Activated CD4-positive, alpha-beta T cell treated with anti-CD3 and anti-CD28 coated beads, Interleukin-2, amount 50 U/mL, for 1 hour (primary cell): ENCODE measurements at places on chromosomes 4 and X.

DNA sequence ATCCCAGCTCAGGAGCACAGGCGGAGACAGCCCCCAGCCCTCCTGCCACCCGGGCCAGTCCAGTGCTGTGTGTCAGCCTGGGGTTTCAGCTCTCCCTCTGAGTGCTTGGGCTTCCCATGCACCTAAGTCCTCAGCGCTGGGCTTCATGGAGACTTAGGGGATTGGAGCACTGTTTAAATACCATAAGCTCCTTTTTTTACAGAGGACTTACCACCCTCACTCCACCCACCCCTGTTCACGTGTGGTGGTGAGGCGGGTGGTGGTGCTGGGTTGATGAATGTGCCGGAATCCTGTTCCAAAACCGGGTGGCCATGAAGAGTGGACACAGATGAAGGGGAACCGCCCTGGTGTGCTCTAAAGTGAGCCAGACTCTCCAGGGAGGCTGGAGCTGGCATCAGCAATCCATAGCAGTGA lies 66.9 kb downstream of the PSAPL1 start:
- DNase-seq: no peak

- no peak for DNase-seq
Observed at GRCh38 chrX:17415242-17415810, 40.3 kb downstream of the NHS start.

DNA sequence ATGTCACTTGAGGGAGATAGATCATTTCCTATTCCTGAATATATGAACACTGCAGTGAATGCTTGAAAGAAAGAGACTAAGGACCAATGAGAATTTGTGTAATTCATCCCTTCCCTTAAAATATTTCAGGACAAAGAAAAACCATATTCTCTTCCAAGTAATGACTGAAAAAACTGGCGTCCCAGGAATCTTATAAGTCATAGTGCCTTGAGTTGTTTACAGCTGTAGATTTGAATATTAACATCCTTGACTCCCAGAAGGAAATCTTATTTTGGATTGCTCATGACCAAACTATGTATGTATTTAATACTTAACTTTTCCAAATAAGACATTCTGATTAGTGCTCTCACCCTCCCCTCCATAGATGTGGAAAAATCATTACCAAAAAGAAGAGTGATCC lies 55.5 kb downstream of the CLDN22 start:
- DNase-seq: no peak

- DNase-seq: no peak
Observed at GRCh38 chr4:86569103-86569870, 24.8 kb upstream of the PTPN13 start.

GRCh38 chr4:41136456-41136855 lies 77.9 kb downstream of the APBB2 start:
- DNase-seq: no peak

- DNase-seq: no peak
Observed at GRCh38 chr4:56050625-56051024, 101.9 kb downstream of the CEP135 start.

- no peak for DNase-seq
Observed at GRCh38 chrX:12685541-12685940, 105.7 kb upstream of the PRPS2 start.

DNA sequence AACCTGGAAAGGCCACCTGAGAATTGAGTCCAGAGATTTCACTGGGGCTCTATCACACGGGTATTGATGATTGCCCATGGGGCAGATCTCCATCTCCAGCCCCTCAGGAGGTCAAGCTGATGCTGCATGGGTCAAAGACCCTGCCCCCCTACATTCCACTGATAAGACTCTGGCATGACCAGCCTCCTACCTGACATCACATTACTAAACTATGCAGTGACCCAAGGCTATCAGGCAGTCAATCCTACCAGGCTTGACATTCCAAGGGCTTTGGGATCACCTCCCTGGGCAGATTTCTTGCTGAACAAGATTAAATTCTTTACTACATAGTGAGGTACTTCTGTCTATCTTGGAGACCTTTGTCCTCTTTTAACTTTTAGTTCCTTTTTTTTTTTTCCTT lies 192.7 kb upstream of the STS start:
- no peak for DNase-seq

GRCh38 chr4:1210241-1210841 lies 38.0 kb upstream of the SPON2 start:
- DNase-seq: no peak

DNA sequence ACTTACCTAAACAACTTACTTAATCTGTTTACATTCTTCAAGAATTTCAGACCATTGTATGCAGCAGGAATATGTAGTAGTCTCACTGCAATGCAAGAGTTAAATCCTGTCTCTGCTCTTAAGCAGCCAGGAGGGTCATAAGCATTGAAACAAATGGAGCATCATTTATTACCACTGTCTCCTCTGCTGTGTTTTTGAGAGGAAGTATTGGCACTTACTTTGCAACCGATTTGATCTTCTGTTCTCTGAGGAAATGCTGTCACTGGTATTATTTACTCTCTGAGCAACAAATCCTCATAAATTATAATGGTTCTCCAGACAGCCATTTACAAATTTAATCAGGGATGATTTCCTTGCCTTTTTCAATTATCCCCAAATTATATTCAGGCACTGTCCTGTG lies 1367.1 kb downstream of the STIM2 start:
- no peak for DNase-seq

DNA sequence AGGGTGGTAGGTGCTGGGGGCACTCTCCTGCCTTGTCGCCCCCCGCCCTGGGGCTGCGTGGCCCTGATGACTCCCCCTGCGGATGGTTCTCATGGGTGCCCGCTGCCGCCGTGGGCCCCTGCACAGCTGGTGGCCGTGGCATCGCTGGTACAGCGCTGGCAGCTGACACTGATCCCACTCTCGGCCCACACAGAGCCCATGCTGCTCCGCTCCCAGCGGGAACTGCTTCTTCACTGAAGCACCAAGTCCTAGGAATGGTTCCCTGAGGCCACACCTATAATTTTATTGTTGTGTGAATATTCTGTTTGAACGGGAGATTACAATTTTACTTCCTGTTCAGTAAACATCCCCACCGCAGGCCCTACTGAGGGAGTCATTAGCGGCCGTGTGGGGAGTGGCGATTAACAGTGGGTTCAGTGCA lies 138.6 kb upstream of the NKX1-1 start:
- DNase-seq: no peak

- DNase-seq: no peak
Observed at GRCh38 chr4:134531013-134531412, 329.4 kb upstream of the PABPC4L start.

- no peak for DNase-seq
Observed at GRCh38 chrX:1341545-1342184, 5.1 kb downstream of the IL3RA start.

DNA sequence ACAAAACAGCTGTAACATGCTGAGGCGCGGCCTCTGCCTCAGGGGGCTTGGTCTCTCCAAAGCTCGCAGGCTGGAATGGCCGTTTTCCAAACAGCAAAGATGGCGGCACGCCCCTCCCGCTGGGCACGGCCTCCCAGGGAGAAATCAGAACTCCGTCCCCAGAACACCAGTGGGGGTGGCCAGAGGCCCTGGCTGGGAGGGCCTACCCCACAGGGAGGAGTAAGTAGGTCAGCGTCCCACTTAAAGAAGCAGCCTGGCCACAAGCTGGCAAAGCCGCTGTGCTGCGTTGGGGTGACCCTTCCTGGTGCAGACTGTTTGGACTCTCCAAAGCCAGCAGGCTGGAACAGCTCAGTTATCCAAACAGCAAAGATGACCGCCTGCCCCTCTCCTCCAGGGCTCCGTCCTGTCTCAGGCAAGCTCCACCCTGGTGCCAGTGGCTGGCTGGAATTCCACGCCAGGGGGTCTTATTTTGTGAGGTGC lies 862.8 kb downstream of the TRIML1 start:
- DNase-seq: no peak

DNA sequence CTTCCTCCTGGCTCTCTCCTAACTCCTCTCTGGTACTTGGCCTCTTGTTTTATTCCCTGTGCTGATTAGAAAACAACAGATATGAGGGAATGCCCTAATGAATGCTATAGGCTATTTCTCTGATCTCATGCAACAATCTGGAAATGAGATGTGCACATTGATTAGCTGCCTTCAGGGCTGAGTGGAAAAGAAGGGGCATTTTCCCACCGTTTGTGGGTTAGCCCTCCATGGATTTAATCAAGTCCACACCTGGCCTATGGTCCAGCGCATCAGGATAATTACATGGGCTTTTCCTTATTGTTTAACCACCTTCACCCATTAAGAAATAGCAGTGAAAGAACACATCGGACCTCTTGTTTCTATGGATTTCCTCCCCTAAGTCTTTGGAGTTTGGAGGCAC lies 70.0 kb downstream of the CAPN6 start:
- no peak for DNase-seq

- no peak for DNase-seq
Observed at GRCh38 chr4:140707325-140707724, 48.9 kb downstream of the TBC1D9 start.

DNA sequence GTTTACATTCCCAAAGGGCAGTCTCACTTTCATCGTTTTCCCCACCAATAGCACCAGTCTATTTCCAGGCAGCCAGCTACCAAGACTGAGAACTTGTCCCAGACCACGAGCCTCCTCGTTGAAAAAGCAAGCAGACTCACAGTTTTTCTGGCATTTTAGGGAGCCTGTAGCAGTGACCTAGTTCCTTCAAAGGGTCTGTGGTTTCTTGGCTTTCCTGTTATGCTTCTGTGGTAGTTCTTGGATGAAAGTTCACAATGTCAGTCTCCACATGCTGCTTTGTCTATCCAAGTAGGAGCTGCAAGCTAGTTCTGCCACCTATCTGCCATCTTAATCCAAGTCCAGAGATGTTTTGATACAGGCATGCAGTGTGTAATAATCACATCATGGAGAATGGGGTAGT lies 151.6 kb upstream of the ZC4H2 start:
- DNase-seq: no peak

- no peak for DNase-seq
Observed at GRCh38 chr4:81255524-81255923, 40.5 kb upstream of the PRKG2 start.

- no peak for DNase-seq
Observed at GRCh38 chrX:13432414-13433297, 112.8 kb upstream of the ATXN3L start.

DNA sequence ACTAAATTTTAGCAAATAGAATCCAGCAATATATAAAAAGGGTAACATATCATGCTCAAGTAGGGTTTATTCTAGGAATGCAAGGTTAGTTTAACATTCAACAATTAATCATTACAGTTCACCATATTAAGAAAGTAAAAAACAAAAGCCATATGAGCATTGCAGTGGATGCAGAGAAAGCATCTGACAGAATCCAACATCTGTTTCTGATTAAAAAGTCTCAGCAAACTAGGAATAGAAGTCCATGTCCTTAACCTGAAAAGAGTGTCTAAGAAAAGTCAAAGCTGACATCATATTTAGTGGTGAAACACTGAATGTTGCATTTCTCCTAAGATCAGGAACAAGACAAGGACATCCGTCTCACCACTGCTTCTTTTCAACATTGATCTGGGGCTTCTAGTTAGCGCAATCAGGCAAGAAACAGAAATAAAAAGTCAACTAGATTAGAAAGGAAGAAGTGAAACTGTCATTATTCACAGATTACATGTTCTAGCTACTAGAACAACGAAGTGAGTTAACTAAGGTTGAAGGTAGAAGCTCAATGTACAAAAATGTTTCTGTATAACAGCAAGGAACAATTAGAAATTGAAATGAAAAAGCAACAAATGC lies 49.3 kb downstream of the MRPL1 start:
- no peak for DNase-seq

DNA sequence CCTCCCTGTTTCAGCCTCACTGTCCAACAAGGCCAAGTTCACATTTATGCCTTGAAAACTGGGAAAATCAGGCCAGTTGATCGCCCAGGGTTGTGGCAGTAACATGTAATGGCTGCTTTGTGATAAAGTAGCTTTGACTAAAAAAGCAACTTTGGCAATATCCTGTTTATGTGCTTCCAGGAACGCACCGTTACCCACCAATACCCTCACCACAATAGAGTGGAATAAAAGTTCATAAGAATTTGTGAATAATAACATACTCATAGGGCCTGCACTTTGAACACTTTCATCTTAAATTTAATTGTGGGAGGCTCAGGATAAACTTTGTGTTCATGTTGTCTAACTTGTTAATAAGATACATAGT lies 80.7 kb upstream of the MAML3 start:
- no peak for DNase-seq

- no peak for DNase-seq
Observed at GRCh38 chr4:91840359-91840758, 463.4 kb upstream of the GRID2 start.

- DNase-seq: no peak
Observed at GRCh38 chrX:65528293-65528692, 6.3 kb downstream of the LAS1L start.

DNA sequence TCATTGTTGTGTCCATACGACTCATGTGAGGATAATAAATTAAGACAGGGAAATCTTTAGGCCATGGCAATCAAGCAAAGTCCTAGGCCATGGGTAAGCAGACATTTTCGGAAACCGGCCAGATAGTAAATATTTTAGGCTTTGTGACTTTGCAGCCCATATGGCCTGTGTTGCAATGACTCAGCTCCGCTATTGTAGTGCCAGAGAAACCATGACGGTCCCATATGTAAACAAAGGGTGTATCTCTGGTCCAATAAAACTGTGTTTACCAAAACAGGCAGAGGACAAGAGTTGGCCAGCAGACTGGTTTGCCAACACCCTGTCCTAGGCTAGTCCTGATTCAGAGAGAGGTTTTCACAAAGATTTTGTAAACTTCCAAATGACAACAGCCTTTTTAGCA lies 5.0 kb downstream of the FAM114A1 start:
- DNase-seq: no peak

DNA sequence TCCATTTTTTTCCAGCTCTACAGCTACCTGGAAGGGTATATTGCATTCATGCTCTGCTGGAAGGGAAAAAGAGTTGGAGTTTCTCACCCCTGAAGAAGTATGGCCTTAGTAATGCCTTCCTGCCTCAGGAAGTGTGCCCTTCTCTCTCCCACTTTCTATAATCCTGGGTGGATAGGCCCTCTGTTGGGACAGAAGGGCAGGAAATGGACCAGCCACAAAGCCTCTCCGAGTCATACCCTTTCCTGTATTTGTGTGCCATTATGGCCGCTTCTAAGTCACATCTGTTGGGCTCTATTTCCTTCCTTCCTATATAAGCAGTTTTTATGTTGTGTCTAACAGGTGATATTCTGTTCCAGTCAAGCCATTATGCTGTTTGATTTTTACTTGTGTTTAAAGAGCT lies 74.8 kb upstream of the SMARCA5 start:
- no peak for DNase-seq

- DNase-seq: no peak
Observed at GRCh38 chr4:4311193-4311592, 21.1 kb downstream of the ZBTB49 start.

DNA sequence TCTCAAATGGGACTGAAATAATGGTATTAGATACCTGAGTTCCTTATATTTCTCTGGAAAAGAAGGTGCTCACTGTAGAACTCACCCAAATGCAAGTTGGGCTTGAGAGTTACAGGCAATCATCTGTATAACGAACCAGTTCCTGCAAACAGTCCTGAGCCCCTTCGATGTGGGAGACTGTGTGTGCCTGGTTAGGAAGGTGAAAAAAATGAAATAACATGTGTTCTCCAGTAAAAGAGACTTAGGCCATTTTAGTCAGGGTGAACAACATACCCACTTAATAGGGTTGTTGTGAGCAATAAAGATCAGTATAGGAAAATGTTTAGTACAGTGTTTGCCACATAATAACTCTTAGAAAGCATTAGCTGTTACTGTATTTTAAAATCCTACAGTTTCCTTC lies 23.4 kb downstream of the STIM2 start:
- no peak for DNase-seq

GRCh38 chr4:185304944-185305690 lies 90.6 kb downstream of the LRP2BP start:
- peak; percentile 7 for DNase-seq

- no peak for DNase-seq
Observed at GRCh38 chrX:129262912-129263311, 260.4 kb downstream of the SMARCA1 start.

- no peak for DNase-seq
Observed at GRCh38 chrX:151821226-151821625, 86.7 kb downstream of the CNGA2 start.
